ENCODE measurements at places on chromosomes 5 and 9. TPM values are rescaled to one million over a fixed set of nuclear protein-coding genes. Genes with fewer than 3 reads are reported as not detected.

The RANBP17 gene
- 79.9 TPM for total RNA-seq

The UNC5A gene
- not detected for total RNA-seq

The HBEGF gene
- total RNA-seq: 11.0 TPM

The IFNA4 gene
- not detected for total RNA-seq

The PCDH12 gene
- 12.0 TPM for total RNA-seq

The KCNMB1 gene
- total RNA-seq: under 0.01 TPM

The HAUS6 gene
- 10.4 TPM for total RNA-seq

The PCDHGA12 gene
- 3.1 TPM for total RNA-seq

The BTNL8 gene
- total RNA-seq: not detected

The LRRC70 gene
- 5.7 TPM for total RNA-seq

The SPATA31D4 gene
- total RNA-seq: not detected

The PCDHGB3 gene
- 3.1 TPM for total RNA-seq

The PCSK5 gene
- total RNA-seq: 16.7 TPM

The TEK gene
- 23.0 TPM for total RNA-seq

The SMIM32 gene
- under 0.01 TPM for total RNA-seq

The PAPPA gene
- total RNA-seq: 0.52 TPM

The ZNF618 gene
- total RNA-seq: 4.7 TPM
